ENCODE measurements at places on chromosomes 1 and 21.

GRCh38 chr1:110341872-110342331, 2.7 kb downstream of the RBM15 start:
- no peak for DNase-seq

DNA sequence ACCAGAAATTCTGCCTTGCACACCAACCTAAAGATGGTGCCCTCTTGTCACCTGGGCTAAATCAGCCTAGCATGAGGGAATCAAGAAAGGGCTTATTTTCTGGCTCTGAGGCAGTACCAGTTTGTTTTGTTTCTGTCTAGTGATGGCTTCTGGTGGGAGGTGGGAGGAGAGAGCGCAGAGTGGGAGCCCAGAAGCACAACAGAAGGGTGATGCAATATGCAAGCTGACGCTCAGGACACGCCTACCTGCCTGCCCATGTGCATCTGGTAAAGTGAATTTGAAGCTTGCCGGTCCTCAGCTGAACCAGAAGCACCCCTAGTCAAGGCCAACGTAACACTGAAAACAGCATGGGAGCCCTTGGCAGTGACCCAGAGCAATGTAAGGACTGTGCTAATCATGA, 138.4 kb upstream of the TIAM1 start:
- no peak for DNase-seq

GRCh38 chr1:205374210-205375078, 17.7 kb upstream of the KLHDC8A start:
- no peak for DNase-seq

GRCh38 chr1:32094746-32095521, 12.9 kb upstream of the KPNA6 start:
- DNase-seq, result no peak

- no peak for DNase-seq
Observed at GRCh38 chr1:201708691-201709090, 120.3 kb upstream of the IPO9 start.

- DNase-seq, result no peak
Observed at GRCh38 chr1:167991546-167991945, 54.7 kb upstream of the MPC2 start.

GRCh38 chr1:207444514-207445217, 9.5 kb upstream of the CR2 start:
- DNase-seq, result no peak

Measured in T-helper 9 cell (primary cell).